ENCODE measurements at places on chromosomes 7 and 10. TPM values are rescaled to one million over a fixed set of nuclear protein-coding genes. Genes with fewer than 3 reads are reported as not detected.

GRCh38 chr7:89021741-89022140, 226.2 kb upstream of the TEX47 start:
- H3K27me3 ChIP-seq, result no peaks in the 10 kb centered on the region
- no peak for DNase-seq
- peaks cover 6% of the 10 kb centered on the region for H3K36me3 ChIP-seq
- no peak overlapping the region for H3K4me3 ChIP-seq
- no peak overlapping the region for H3K27ac ChIP-seq

DNA sequence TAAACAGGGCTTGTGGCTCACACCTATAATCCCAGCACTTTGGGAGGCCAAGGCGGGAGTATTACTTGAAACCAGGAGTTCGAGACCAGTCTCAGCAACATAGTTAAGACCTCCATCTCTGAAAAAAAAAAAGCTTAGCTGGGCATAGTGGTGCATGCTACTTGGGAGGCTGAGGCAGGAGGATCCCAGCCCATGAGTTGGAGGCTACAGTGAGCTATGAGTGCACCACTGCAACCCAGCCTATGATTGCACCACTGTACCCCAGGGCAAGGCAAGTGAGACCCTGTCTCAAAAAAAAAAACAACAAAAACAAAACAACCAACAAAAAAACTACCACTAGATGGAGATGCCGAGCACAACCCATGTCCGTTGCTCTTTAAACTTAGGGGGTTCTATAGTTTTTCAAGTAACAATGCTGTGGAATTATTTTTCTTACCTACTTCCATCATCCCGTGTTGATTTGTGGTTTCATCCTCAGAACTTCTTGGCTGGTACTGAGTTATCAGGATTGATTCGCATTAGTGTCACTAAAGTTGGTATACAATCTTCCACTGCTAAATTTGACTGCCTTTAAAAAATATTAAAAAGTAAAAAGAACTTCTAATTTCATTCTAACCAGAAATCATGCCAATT, 12.2 kb upstream of the REPIN1 start:
- H3K4me1 ChIP-seq, result peaks cover 6% of the 10 kb centered on the region
- no peak for DNase-seq
- peaks cover 3% of the 10 kb centered on the region for H3K27me3 ChIP-seq
- no peak overlapping the region for H3K27ac ChIP-seq
- H3K4me3 ChIP-seq, result no peak overlapping the region
- no peaks in the 10 kb centered on the region for H3K36me3 ChIP-seq

- H3K27me3 ChIP-seq, result no peaks in the 10 kb centered on the region
- H3K4me3 ChIP-seq, result peak overlapping the region; percentile 46
- H3K4me1 ChIP-seq, result peaks cover 5% of the 10 kb centered on the region
Observed at GRCh38 chr10:15433850-15434537, 62.9 kb upstream of the FAM171A1 start.

DNA sequence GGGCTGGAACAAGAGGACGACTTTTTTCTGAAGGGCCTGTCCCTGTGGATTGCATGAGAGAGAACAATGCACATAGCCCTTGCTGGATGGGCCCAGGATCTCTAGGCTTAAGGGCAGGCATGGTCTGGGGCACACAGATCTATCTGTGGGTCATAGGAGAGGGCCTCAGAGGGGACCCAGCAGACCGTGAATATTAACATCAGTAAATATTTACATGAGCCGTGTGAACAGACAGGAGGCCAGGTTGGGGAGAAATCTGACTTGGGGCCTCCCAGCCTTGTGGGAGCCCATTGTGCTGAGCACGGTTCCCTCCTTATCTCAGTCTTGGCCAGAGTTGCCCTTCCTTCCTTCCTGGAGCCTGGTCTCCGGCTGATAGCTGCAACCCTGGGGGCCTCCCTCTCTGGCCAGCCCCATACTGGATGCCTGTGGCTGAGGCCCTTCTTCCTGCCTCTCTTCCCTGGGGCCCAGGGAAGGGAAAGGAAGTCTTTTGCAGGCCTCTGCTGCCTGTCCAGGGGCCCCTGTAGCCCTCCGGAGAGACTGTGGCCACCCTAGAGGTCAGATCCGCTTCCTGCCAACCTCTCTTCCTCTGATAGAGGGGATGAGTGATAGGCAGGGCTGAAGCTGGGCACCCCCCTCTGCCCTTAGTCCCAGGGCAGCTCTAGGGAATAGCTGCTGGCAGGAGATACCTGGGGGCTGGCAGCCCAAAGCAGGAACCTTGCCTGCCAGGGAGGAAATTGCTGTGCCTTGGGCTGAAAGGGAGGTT, 44.5 kb upstream of the TRIM8 start:
- no peak overlapping the region for H3K27ac ChIP-seq
- peaks cover 9% of the 10 kb centered on the region for H3K36me3 ChIP-seq
- DNase-seq, result no peak
- H3K27me3 ChIP-seq, result peaks cover 7% of the 10 kb centered on the region

GRCh38 chr7:100783804-100784203, 43.5 kb downstream of the EPHB4 start:
- no peaks in the 10 kb centered on the region for H3K36me3 ChIP-seq
- no peak overlapping the region for H3K4me3 ChIP-seq
- no peaks in the 10 kb centered on the region for H3K4me1 ChIP-seq
- DNase-seq, result no peak
- H3K27me3 ChIP-seq, result peaks cover 2% of the 10 kb centered on the region

GRCh38 chr7:121994625-121995410, 121.9 kb downstream of the PTPRZ1 start:
- no peaks in the 10 kb centered on the region for H3K4me1 ChIP-seq
- peak; percentile 67 for DNase-seq
- no peaks in the 10 kb centered on the region for H3K27me3 ChIP-seq
- H3K27ac ChIP-seq, result no peak overlapping the region

GRCh38 chr10:100737355-100738054, 7.9 kb upstream of the PAX2 start:
- DNase-seq, result peak; percentile 39
- H3K4me3 ChIP-seq, result peak overlapping the region; percentile 42
- peaks cover 55% of the 10 kb centered on the region for H3K27me3 ChIP-seq
- H3K4me1 ChIP-seq, result peaks cover 23% of the 10 kb centered on the region

The STRIP2 gene
- total RNA-seq, result 3.3 TPM

The TPK1 gene
- total RNA-seq, result 2.6 TPM

The CRPPA gene
- total RNA-seq, result 5.3 TPM

The MYOF gene
- total RNA-seq, result 0.42 TPM

The LRRC61 gene
- 10.2 TPM for total RNA-seq

The TAS2R5 gene
- total RNA-seq, result 1.3 TPM

All from glutamatergic neuron (in vitro differentiated cells).